ENCODE measurements at places on chromosomes 5 and 9.

- no peak for DNase-seq
Measured at GRCh38 chr9:14031060-14031414, 282.9 kb downstream of the NFIB start.

- DNase-seq = no peak
Measured at GRCh38 chr9:124499216-124499615, 8.0 kb downstream of the NR5A1 start.

DNA sequence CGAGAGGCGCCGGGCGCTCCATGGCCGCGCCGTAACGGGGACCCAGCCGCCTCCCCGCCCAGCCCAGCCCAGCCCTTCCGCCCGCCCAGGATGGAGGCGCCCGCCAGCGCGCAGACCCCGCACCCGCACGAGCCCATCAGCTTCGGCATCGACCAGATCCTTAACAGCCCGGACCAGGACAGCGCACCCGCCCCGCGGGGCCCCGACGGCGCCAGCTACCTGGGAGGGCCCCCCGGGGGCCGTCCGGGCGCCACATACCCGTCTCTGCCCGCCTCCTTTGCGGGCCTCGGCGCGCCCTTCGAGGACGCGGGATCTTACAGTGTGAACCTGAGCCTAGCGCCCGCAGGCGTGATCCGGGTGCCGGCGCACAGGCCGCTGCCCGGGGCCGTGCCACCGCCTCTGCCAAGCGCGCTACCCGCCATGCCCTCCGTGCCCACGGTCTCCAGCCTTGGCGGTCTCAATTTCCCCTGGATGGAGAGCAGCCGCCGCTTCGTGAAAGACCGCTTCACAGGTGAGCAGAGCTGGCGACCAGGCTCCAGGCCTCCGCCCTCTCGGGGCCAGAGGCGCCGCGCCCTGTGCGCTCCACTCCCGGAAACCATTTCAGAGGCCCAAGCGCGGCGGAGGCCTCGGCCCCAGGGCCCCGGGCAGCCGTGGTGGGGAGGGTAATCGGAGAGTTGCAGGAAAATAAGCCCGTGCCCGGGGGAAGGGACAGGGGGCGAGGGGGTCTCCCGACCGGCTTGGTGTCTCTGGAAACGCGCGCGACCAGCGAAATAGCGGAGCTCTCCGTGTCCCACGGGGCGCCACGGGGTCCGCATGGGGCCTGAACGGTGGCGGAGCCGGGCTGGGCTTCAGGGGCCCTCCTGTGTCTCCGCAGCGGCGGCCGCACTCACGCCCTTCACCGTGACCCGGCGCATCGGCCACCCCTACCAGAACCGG, 496 bp downstream of the TLX3 start:
- DNase-seq = no peak

GRCh38 chr5:92981001-92981400, 600.0 kb downstream of the NR2F1-AS1 start:
- DNase-seq = no peak

DNA sequence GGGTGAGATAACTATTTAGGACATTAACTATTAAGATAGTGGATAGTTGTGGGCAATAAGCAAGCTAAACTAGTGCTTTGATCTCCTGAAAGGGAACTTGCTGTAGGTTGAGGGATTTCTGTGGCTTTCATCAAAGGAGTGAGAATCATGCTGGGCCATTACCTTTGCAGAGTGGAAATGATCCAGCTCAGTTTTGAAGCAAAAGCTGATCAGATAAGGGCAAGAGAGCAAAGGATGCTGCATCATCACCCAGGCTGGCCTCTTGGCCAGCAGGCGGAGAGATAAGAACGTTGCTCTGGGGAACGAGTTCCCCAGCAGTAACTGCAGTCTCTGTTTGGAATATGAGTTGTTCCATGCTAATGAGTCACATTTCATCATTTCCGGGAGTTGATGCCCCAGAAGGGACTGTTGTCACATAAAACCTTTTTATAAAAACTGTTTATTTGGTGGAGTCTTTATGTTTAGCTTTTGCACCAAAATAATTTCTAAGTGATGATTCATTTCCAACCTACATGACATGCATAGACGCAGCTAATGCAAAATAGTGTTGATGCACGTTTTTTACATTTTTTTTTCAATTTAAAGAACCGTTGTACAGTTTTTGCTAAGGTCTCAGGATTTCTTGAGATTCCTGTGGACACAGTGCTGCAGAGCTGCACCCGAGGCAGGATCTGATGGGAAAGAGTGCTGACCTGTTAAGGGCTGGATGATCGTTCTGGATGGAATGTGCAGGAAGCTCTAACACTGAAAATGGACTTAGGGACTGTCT, 99.3 kb downstream of the ACTBL2 start:
- DNase-seq = no peak

GRCh38 chr5:159026781-159027180, 72.9 kb downstream of the EBF1 start:
- no peak for DNase-seq

- no peak for DNase-seq
Measured at GRCh38 chr5:128408622-128409021, 129.4 kb downstream of the FBN2 start.

GRCh38 chr9:72930828-72931227, 22.0 kb downstream of the ALDH1A1 start:
- no peak for DNase-seq

GRCh38 chr9:113238859-113239232, 17.5 kb downstream of the SLC31A1 start:
- DNase-seq = no peak

GRCh38 chr9:127905004-127905728, 5.8 kb upstream of the ST6GALNAC6 start:
- DNase-seq = no peak

DNA sequence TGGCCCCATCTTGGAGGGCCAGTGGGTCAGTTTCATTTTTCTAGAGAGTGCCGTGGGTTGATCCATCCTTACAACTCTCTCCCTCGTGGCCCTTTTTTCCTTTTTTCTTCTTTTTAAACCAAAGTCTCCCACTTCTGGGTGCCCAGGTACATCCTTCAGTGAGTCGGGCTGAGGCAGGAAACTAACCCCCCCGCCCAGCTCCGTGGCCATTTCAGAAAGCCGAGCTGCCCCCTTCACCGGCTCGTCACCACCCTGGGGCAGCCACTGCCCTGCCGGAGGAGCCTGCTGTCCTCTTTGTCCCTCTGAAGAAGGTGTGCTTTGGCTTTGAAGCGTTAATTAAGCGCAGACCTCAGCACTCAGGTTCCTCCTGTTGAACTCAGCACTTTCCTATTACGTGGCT, 5.2 kb downstream of the CFAP77 start:
- no peak for DNase-seq

DNA sequence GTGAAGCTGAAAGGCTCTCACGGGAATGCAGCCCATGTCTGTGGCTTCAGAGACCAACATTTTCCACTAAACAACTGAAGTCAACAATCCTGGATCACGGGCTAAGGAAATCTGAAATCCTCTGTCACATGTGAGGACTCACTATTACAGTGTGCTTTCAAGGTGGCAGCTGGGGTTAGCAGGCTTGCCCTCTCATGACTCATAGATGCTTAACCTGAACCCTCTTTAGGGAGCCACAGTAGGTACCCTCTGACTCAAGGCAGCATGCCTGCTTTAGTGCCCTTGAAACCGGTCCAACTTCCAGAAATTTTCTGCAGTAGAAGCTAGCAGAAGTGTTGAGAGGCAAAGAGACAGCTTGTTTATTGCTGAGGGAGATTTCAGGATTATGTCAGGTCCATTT, 232.5 kb downstream of the GABRB2 start:
- DNase-seq = no peak

GRCh38 chr5:2909035-2909434, 157.6 kb upstream of the IRX2 start:
- DNase-seq = no peak

- DNase-seq = no peak
Measured at GRCh38 chr5:98474782-98475181, 298.7 kb upstream of the RGMB start.

GRCh38 chr5:77881528-77881927, 105.4 kb upstream of the TBCA start:
- no peak for DNase-seq

DNA sequence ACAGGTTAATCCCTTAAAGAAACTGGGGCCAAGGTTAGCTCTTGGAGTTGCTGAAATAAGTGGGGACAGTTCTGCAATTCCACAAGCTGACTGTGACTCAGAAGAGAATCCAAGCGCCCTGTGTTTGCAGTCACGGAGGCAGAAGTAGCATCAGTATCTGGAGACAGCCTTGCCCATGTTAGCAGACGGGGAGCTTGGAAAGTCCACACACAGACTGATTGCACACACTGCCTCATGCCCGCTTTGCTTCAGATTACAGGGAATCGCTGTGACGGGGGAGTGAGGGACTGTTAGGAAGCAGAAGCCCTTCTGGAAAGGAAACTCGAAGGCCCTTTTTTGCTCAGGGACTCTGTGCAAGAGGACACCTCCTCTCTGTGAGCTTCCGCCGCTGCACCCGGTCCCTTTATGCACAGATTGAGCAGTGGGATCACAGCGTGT, 30.9 kb upstream of the PPP1R26 start:
- DNase-seq = no peak

GRCh38 chr5:141663506-141663905, 12.3 kb upstream of the FCHSD1 start:
- no peak for DNase-seq

Data from stimulated activated CD8-positive, alpha-beta memory T cell treated with anti-CD3 and anti-CD28 coated beads, Interleukin-4, amount 100 ng/mL, for 24 hours (primary cell).